Stimulated activated CD4-positive, alpha-beta T cell treated with anti-CD3 and anti-CD28 coated beads, Interleukin-15, amount 100 ng/mL, for 48 hours (primary cell): ENCODE measurements at places on chromosomes 3 and 15.

- no peak for DNase-seq
These were observed 121.5 kb downstream of the POLR2M start for GRCh38 chr15:57827971-57828370.

DNA sequence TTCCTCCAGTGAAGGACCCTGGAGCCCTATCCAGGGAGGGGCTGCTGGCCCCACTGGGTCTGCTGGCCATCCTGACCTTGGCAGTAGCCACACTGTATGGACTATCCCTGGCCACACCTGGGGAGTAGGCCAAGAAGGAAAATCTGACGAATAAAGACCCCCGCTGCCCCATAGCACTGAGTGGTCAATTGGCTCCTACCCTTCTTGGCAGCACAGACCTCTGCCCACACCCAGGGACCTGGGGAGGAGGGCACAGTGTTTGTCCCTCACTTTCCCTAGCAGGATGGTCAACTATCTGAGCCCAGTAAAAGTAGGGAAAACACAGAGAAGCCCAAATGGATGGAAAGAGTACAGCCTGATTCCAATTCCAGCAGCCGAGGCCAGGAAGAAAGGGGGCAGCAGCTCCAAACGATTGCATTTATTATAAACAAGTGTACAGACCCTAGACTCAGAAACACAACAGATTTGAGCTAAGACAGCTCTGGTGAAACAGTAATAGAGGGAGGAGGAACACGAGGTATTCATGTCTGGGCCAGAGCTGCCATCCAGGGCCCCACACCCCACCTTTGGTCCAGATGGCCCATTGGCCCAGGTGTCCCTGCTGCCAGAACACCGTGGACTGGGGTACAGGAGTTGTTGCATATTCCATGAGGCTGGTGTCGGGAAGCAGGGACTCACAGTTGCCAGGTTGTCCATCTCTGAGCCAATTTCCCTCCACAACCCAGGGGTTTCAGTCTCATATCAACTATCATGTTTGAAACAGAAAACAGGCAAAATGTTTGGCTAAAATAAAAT, 21.1 kb downstream of the ATRIP start:
- no peak for DNase-seq

DNA sequence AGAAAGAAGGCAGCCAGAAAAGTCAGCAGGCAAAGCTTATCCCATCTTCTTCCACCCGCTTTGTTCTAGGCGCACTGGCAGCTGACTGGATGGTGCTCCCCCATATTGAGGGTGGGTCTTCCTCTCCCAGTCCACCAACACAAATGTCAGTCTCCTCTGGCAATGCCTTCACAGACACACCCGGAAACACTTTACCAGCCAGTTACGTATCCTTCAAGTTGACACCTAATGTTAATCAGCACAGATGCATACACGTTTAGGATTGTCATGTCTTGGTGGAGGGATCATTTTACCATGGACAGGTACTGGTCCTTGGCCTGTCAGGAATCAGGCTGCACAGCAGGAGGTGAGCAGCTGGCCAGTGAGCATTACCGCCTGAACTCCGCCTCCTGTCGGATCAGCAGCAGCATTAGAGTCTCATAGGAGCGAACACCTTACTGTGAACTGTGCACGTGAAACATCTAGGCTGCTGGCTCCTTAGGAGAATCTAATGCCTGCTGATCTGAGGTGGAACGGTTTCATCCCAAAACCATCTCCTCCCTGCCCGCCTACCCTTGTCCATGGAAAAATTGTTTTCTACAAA, 59.1 kb upstream of the PYDC2 start:
- no peak for DNase-seq

DNA sequence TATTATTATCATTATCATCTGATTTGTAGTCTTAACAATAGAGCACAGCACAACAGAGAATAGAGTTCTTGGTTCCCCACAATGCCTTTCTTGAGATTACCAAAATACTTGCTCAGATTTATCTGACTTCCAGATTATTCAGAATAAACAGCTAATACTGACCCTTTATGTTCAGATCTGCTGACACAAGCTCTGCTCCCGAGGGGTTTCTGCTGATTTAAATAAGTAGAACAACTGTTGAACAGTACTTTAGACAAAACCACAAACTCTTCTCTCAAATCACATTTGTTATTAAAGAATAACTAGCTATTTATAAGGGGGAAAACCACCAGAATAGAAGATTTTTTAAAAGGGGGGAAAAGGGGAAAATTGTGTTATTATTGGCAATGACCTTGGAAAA, 380.2 kb upstream of the ATP11B start:
- DNase-seq, result no peak

- no peak for DNase-seq
These were observed 201.6 kb upstream of the RGMA start for GRCh38 chr15:93290618-93290946.

- no peak for DNase-seq
These were observed 38.2 kb downstream of the MB21D2 start for GRCh38 chr3:192879346-192880031.

GRCh38 chr3:195128255-195129071, 142.5 kb downstream of the XXYLT1 start:
- no peak for DNase-seq

DNA sequence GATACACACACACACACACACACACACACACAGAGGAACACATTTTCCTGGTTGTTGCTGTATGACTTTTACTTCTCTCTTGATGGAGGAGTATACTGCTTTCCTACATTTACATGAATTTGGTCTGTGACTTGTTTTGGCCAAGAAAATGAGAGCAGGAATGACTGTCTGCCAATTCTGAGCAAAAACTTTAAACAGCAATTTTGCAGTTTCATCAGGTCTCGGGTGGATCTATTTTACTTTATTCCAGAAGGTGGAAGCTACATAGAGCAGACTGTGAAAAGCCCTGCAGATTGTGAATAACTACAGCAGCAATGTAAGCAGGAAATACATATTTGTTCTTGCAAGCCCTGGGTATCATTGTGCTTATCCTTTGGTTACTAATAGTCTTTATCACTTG, 1350.0 kb upstream of the EPHA6 start:
- DNase-seq, result no peak

DNA sequence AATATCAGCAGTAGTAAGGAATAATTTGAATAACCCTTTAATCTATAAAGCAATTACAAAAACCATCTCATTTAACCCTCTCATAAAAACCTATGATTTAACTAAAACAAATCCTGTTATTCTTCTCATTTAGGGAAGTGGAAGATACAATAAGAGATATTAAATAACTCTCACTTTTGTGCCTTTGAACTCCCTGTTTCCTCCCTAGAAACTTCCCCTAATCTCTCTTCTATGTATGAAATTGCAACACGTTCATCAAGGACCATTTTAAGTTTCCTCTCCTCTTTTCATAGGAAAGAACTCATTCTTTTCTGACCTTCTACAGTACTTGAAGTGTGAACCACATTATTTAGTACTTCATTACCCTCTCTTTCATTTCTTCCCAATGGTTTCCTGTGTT, 18.8 kb upstream of the FAM81A start:
- no peak for DNase-seq

- DNase-seq, result no peak
These were observed 100.9 kb downstream of the CLSTN2 start for GRCh38 chr3:140035871-140036270.

GRCh38 chr15:90407871-90408317, 19.9 kb downstream of the IQGAP1 start:
- DNase-seq, result no peak

DNA sequence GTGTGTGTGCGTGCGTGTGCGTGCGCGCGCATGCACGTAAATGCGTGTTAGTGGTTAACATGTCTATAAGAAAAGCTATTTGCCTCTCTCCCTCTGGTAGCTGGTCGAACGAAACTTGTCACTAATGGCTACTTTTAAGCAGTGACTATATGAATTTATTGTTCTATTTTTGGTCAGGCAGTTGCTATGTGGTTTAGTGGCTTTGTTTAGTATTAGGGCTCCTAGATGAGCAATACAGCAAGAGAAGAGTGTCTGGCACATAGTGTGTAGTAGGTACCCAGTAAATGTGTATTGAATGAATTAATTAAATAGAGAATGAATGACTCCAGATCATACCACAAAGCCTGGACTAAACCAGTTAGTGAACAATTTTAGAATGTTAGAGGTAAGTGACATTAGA, 171.6 kb downstream of the PPM1L start:
- DNase-seq, result no peak

- peak; percentile 23 for DNase-seq
These were observed 18.8 kb downstream of the PPP1R2 start for GRCh38 chr3:195524171-195524896.

DNA sequence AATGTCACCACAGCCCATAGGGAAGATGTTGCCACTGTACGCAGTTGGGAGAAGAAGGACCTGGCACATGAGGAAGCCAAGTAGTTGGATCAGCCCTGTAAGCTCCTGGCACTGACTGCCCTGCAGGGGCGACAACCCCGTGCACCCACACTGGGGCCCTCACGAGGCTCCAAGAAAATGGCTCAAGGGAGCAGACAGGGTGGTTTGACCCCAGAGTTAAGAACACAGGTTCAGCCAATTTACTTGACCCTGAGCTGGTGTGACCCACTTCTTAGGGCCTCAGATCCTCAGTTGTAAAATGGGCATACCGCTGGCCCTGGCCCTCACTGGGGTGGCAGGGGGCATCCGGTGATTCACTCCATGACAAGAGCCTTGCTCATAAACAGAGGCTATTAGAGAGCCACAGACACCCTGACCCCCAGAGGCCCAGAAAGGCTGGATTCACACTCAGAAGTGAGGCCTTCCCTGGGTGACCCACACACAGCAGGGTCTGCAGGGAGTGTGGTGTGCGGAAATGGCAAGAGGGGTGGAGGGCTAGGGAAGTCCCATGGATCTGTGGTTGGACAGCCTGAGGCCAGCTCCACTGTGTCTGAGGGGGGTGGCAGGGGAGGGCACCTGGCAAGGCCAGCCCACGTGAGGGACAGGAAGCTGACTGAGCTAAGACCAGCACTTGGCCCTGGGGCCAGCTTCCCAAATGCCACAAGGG, 1.7 kb upstream of the HHATL start:
- no peak for DNase-seq

GRCh38 chr15:58425185-58425584, 6.6 kb upstream of the LIPC start:
- no peak for DNase-seq

GRCh38 chr3:128845119-128845777, 34.2 kb upstream of the ACAD9 start:
- DNase-seq, result no peak

DNA sequence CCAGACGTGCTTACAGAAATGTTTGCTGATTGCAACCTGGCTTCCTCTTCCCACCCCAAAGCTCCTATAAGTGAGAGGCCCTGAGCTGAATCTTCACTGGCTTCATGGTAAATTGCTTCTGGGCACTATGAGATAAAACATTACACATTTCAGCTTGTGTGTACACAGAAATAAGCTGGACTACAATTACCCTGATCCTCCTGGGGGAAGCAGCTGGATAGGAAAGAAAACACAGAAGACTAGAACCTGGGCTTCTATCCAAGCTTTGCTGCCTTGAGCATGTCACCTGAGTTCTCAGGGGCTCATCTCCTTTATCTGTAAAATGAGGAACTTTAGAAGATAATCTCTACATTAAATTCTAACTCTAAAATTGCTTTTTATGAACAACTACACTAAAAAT, 40.3 kb downstream of the THBS1 start:
- DNase-seq, result no peak

DNA sequence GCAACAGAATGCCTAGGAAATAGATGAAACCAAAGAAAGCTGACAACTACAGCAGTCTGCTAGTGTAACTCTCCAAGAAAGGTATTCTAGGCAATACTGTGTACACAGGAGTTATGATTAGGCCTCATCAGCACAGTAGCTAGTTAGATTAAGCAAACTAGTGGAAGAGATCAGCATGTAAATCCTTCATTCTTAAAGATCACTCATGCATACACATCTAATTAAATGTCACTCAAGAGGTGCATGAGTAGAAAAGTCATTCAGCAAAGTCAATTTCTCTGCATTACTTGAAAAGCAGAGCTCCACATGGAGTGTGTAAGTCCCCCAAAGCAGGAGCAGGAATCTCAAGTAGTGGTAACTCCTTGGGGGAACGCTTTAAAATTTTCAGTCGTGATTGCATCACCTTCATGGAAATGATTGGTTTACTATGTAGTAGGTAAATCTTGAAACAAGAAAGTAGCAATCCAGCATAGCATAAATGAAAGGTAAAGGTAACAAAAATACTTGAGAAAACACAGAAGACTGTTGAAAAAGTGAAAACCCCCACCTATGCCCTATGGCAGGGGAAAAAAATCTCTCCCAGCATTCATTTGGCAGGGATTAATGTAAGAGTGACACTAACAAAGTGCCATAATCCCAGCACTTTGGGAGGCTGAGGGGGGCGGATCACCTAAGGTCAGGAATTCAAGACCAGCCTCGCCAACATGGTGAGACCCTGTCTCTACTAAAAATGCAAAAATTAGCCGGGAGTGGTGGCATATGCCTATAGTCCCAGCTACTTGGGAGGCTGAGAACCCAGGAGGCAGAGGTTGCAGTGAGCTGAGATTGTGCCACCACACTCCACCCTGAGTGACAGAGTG, 29.4 kb upstream of the PPIB start:
- DNase-seq, result no peak

- DNase-seq, result no peak
These were observed 768 bp downstream of the UBXN7 start for GRCh38 chr3:196431181-196432136.

GRCh38 chr3:8563146-8563545, 61.5 kb downstream of the LMCD1 start:
- no peak for DNase-seq

DNA sequence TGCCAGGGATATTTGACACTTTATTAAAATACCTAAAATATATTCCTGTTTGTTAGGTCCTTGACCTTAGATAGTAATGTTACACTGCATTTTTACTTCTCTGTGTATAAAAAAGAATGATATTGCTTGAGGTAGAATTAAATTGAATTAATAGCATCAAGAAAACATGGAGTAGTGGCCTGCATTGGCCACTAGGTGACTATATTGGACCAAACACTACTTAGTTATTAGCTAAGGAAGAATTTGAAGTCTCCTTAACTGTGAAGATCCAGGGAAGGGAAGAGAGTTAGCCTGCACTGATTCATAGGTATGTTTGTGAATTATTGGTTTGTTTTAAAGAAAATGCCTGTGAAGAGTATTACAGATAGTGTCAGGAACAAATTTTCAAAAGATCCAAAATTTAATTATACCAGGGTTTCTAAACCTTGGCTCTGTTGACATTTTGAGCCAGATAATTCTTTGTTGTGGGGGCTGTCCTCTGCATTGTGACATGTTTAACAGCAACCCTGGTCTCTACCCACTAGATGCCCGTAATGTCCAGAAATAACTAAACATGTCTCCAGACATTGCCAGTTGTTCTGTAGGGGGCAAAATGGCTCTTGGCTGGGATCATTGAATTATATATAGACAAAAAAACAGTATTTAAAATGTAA, 103.6 kb upstream of the THSD4 start:
- DNase-seq, result no peak

DNA sequence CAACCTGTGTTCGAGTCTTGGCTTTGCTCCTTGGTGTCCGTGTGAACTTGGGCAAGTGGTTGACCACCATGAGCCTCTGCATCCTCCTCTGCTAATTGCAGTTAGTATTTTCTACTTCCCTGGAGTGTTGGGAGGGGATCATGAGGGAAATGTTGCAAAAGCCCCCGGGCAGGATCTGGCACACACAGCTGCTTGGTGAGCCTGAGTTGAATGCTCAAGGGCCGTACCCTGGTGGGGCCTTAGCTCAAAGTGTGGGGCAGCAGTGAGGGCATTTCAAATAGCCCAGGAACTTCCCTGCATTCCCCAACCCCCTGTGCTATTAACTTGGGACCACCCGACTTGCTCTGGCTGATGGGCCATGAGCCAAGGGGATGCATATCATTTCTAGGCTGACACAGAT, 94.9 kb upstream of the SLC6A11 start:
- no peak for DNase-seq

GRCh38 chr3:191873736-191874135, 412.8 kb downstream of the PYDC2 start:
- no peak for DNase-seq

- DNase-seq, result no peak
These were observed 89.7 kb upstream of the GBE1 start for GRCh38 chr3:81851176-81851575.
